ENCODE measurements at places on chromosomes 12 and 14.

DNA sequence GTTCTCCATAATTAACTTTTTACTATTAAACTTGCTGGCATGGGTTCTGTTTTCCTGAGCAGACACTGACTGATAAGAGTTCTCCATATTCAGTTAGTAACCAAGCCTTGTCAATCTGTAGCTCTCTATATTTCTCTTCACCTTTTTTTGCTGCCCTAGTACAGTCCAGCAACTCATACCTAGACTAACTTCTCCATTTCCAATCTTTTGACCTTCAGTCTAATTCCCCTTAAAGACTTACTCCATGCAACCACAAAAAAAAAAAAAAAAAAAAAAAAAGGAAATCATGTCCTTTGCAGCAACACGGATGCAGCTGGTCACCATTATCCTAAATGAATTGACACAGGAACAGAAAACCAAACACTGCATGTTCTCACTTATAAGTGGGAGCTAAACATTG, 125.7 kb upstream of the KRAS start:
- no peak for DNase-seq

GRCh38 chr14:31964490-31964889, 112.6 kb upstream of the ARHGAP5 start:
- no peak for DNase-seq

- no peak for DNase-seq
These were observed 27.7 kb upstream of the TBX3 start for GRCh38 chr12:114711689-114712152.

DNA sequence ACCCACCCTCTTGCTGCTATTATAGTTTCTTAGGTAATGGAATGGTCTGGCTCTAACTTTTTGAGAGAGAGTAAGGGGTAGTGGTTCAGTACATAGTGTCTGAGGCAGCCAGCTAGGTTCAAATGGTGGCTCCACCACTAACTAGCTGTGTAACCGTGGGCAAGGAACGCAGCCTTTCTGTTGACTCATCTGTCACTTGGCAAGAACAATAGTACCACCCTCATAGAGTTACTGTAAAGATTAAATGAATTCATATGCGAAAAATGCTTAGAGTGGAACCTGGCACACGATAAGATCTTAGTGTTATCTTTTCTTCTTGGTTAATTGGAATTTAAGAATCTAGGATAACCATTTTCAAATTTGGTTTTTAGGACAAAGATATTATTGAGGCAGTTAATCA, 14.0 kb downstream of the CCDC62 start:
- no peak for DNase-seq

GRCh38 chr12:19978193-19978592, 390.1 kb upstream of the PDE3A start:
- DNase-seq = no peak

DNA sequence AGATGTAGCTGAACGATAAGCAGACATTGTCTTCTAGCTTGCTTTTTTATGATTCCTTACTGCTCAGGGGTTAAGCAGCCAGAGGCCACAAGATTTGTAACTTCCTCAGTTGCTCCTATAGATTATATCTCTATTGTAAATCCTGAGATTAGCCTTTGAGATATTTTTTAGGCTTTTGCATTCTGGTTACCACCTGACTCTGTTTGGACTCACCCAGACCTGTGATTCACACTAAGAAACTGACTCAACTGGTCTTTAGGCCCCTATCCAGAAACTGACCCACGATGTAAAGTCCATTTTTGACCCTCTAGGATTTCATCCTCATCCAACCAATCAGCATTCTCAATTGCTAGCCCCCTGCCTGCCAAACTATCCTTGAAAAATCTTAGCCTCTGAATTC, 194.4 kb downstream of the RASSF9 start:
- DNase-seq = no peak

- DNase-seq = no peak
These were observed 113.4 kb upstream of the PELI2 start for GRCh38 chr14:56004786-56005185.

GRCh38 chr14:45867046-45867894, 614.3 kb upstream of the MIS18BP1 start:
- DNase-seq = no peak

All from stimulated activated CD8-positive, alpha-beta memory T cell treated with anti-CD3 and anti-CD28 coated beads, Interleukin-7, amount 100 ng/mL, for 48 hours (primary cell).